ENCODE measurements at places on chromosomes 12 and 14.

DNA sequence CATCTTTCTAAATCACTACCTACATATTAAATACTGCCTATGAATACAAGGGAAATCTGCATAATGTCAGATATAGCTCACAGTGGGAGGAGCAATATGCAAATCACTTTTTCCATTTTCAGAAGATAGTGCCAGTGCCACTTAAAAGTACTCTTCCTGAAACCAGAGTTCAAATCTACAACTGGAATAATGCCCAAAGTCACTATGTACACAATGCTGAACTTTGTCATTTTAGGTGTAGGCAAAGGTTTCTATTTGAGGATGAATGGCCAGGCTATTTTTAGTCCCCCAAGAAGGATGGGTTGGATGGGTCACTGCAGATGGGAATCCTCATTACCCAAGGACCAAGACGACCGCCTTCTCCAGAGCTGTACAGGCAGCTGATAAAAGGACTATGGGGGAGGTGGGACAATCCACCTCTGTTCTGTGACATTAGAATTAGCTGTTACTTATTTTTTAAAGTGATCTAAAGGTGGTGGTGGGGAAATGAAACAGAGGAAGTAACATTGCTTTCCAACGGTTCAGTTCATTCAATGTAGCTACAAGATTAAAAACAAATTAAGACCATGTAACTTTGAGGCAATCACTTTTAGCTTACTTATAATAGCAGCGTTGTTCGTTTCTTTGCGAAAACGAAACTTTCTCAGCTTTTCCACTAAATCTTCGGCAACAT lies 5.6 kb downstream of the GMFB start:
- DNase-seq: no peak

GRCh38 chr12:31119192-31119802 lies 45.6 kb downstream of the DDX11 start:
- DNase-seq: no peak

- no peak for DNase-seq
Measured at GRCh38 chr14:74140374-74140850, 55.7 kb downstream of the LIN52 start.

- DNase-seq: no peak
Measured at GRCh38 chr12:118055865-118056773, 4.9 kb downstream of the WSB2 start.

- DNase-seq: peak; percentile 48
Measured at GRCh38 chr12:84131076-84131475, 781.5 kb downstream of the SLC6A15 start.

DNA sequence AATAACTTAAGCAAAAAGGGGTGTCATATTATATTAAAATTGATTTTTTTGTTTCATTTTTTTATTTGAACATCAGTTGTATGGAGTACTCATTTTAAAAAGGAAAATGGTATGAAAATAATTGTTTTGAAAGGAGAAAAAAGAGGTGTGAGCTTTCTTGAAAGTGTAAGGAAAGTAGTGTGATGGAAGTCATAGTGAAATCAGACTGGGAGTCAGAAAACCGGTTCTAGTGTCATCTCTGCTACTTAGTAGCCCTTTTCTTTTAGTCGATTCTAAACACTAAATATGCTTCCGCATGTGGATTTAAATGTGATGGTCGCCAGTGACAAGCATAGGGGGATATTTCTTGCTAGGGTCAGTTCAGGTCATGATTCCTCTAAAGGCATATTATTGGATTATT lies 1.8 kb upstream of the DYRK2 start:
- DNase-seq: no peak

DNA sequence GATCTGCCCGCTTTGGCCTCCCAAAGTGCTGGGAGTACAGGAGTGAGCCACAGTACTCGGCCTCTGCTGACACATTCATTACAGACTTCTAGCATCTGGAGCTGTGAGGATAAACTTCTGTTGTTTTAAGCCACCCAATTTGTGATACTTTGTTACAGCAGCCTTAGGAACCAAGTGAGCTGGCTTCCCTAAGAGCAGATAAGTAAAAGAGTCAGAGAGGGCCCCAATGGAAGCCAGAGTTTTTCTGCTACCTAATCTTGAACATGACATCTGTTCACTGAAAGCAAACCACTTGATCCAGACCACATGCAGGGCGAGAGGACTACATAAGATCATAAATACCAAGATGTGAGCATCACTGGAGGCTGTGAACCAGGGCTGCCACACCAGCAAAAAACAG lies 3.7 kb upstream of the MAPKAPK5 start:
- DNase-seq: no peak

GRCh38 chr12:118150625-118151024 lies 14.7 kb downstream of the PEBP1 start:
- DNase-seq: no peak

- no peak for DNase-seq
Measured at GRCh38 chr12:109269428-109269827, 39.7 kb downstream of the FOXN4 start.

DNA sequence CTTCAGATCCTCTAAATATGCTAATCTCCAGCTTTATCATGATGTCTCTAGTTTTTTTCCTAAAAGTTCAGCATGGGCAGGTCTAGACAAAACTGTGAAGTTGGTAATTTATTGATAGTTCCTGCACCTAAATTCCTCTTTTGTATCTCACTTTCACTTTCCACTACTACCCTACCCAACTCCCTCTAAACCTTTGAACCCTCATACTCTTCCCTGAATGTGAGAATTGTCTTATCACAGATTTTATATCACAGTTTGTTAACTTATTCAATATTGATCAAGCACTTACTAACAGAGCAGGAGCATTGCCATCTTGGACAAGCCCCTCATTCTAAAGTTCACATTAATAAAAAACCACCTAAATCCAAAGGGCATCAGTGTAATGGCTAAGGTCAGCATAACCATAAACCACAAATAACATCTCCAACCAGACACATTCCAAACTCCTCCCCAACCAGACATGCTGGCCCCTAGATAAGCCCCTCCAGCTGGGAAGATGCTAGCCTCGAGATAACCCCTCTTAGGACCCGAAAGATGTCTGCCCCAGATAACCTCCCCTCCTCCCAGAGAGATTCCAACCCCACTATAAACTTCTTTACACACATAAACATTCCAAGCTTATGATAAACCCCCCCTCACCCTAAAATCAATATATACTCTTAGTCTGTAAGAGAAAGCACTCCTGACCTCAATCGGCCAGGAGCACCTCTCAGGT lies 78.7 kb downstream of the FSCB start:
- DNase-seq: no peak

DNA sequence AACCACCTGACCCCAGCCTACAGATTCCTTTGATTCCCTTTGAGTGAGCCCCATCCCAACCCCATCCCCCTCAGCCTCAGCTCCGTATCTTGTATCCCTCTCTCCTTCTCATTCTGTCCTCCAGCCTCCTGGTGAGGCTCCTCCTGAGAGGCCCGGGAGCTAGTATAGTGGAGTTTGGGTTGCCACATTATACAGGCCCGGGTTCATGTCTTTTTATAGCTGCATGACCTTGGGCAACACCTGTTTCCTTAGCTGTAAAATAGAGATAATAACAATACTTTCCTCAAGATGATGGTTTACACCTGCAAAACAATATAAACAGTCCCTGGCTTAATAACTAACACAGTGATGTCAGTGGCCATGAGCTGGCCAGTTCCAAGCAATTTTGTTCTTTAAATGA lies 89.8 kb downstream of the STAB2 start:
- DNase-seq: no peak

DNA sequence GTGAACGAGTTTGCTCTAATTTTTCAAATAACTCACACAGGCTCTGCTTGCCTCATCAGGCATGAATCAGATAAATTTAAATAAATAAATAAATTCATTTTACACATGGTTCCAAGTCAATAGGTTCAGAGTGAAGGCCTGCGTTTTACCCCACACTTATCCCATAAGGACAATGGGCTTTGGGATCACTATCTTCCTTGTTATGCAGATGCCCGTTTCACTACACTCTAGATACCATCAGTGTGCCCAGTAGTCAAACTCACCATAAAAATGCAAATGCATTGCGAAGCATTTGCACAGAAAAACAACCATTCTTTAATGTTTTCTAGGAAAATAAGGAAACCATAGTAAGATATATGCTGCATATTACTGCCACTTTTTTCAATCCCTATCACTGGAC lies 155.9 kb upstream of the CCDC196 start:
- no peak for DNase-seq

GRCh38 chr14:36505181-36505815 lies 14.7 kb downstream of the NKX2-1 start:
- DNase-seq: no peak

- DNase-seq: no peak
Measured at GRCh38 chr12:78420991-78421390, 443.6 kb upstream of the SYT1 start.

- DNase-seq: no peak
Measured at GRCh38 chr14:91416744-91417119, 888 bp downstream of the CCDC88C start.

DNA sequence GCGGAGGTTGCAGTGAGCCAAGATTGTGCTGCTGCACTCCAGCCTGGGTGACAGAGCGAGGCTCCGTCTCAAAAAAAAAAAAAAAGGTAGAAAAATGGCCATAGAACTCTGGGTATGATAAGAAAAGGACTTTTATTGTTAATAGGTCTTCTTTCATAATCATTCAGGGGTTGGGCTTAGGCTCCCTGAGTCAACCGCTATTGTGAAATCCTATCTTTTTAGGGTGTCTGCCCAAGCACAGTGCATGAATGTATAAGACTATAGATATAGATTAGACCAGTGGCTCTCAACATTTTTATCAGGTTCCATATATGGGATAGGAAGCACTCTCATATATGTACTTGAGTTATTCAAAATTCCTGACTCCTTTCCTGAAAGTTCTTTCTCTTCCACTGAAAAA lies 48.7 kb upstream of the USP15 start:
- DNase-seq: no peak

DNA sequence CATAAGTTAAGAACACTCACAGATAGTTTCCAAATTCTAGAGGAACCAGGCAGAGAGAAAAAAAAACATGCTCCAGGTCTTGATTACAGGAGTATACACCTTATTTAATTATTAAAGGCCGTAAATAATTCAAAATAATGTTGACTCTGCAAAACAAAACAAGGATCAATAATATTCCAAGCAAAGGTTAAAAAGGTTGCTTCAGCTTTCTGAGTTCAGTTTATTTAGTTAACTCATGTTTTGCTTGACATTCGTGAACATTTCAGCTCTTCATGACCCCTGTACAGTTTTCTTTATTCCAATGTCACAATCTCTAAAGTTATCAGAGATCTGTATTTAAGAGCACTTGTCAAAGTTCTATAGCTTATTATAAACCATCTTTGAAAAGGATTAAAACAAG lies 19.6 kb downstream of the KLRF2 start:
- no peak for DNase-seq

DNA sequence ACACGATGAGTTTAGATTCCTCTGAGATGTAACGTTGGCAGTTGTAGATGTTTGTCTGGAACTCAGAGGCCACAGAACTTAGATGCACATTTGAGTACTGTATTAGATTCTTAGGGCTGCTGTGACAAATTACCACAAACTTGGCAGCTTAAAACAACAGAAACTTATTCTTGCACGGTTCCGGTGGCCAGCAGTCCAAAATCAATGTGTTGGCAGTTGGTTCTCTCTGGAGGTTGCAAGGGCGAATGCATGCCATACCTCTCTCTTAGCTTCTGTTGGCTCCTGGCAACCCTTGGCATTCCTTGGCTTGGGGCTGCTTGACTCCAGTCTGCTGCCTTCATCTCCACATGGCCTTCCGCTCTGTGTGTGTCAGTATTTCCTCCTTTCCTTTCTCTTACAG lies 118.9 kb downstream of the C12orf75 start:
- no peak for DNase-seq

- no peak for DNase-seq
Measured at GRCh38 chr14:68623307-68623706, 169.6 kb downstream of the ZFP36L1 start.

- no peak for DNase-seq
Measured at GRCh38 chr12:39610436-39611025, 9.1 kb downstream of the ABCD2 start.

GRCh38 chr12:109685574-109686447 lies 27.8 kb upstream of the FAM222A start:
- DNase-seq: no peak

- no peak for DNase-seq
Measured at GRCh38 chr12:116544656-116545055, 14.5 kb upstream of the MAP1LC3B2 start.

DNA sequence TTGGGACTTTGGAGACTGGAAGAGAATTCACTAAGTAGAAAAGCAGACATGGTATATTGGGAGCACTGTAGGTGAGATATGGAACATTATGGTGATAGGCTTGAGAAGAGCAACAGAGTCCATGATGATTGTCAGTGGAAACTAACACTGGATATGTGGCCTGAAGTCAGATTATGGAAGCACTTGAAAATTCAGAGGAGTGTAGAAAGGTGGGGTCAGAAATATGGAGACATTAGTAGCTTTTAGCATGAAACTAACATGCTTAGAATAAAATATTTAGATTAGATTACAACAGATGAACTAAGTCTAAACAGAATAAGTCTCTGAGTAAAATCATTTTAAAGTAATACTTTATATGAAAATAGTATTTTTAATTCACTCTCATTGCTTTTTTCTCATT lies 499.1 kb downstream of the TMEM117 start:
- no peak for DNase-seq

GRCh38 chr12:100544165-100544564 lies 29.3 kb upstream of the GAS2L3 start:
- no peak for DNase-seq

DNA sequence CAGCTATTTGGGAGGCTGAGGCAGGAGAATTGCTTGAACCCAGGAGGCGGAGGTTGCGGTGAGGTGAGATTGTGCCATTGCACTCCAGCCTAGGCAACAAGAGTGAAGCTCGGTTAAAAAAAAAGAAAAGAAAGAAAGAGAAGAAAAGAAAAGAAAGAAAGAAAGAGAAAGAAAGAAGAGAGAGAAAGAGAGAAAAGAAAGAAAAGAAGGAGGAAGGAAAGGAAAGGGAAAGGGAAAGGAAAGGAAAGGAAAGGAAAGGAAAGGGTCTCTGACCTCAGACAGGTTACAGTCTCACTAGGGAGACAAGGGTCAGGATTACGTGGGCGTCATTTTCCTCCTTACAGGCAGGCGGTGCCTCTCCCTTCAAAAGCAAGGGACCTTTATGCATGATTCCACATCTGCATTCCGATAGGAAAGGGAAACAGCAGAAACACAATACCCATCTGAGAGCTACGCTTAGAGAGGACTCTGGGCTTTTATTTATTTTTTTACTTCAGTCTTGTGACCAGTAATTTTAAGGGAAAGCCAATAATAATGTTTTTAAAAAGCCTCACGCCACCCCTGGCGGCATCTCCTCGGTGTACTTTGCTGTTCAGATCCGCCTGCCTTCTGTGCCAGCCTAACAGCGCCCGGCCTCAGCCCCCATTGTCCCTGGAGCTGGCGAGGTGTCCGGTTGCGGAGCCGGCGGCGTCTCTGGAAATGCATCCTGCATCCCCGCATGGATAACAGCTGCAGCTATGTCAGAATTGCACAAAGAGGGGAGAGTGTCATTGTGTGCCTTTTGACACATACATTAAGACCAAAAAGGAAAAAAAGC lies 945 bp upstream of the HIP1R start:
- peak; percentile 51 for DNase-seq

GRCh38 chr12:40834321-40834720 lies 142.1 kb downstream of the CNTN1 start:
- DNase-seq: no peak

- no peak for DNase-seq
Measured at GRCh38 chr12:61250303-61250702, 1009.9 kb upstream of the USP15 start.

All from HFFc6 (cell line).